ENCODE measurements at places on chromosomes 7 and 10. TPM values are rescaled to one million over a fixed set of nuclear protein-coding genes. Genes with fewer than 3 reads are reported as not detected.

SDK1 gene
- total RNA-seq, result 6.1 TPM

PILRA gene
- total RNA-seq, result 3.4 TPM

DNA sequence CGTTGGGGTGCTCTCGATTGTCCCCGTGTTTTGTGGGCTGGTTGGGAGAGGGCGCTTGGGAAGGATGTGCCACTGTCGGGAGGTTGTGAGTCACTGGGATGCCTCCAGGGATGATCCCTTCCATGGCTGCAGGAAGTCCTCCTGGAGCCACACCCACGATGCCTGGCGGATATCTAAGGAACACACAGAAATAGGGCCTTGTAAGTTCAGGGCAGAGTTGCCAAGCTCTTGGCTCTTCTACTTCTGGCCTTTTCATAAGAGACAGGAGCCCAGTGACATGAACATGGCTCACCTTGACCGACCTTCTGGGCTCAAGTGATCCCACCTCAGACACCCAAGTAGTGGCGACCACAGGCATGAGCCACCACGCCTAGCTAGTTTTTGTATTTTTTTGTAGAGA is 47.6 kb downstream of the ZRANB1 start:
- H3K4me1 ChIP-seq, result no peaks in the 10 kb centered on the region
- no peaks in the 10 kb centered on the region for H3K27me3 ChIP-seq
- DNase-seq, result no peak
- peaks cover 7% of the 10 kb centered on the region for H3K36me3 ChIP-seq
- H3K4me3 ChIP-seq, result no peak overlapping the region
- H3K27ac ChIP-seq, result peak overlapping the region; percentile 74

DNA sequence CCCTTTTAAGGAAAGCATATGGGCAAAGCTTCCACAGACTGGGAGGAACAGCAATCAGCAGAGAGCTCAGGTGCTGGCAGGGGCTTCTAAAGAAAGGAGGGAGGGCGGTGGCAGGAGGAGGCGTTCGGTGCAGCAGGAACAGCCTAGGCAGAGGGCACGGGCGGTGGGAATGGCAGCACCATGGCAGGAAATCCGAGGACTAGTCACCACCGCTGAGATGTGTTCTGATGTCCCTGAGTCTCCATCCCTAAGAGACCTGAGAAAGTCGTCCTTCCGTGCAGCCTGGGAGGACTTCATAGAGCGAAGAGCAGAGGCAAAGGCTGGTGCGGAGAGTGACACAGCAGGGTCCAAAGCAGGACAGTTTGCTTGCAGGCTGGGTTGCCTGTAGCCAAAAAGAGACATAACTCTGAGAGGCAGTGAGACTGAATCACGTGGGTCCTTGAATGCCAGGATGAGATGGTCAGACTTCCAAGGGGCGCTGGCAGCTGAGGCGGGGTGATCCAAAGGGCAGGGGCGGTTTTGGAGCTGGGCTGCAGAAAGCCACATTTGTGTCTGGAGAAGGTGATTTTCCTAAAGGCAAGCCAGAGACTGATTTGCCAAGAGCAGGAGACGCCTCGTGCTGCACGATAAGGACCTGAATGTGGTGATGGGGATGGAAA is 35.8 kb upstream of the GRID1 start:
- DNase-seq, result no peak
- H3K36me3 ChIP-seq, result no peaks in the 10 kb centered on the region
- peak overlapping the region; percentile 88 for H3K4me3 ChIP-seq
- H3K27ac ChIP-seq, result no peak overlapping the region

DNA sequence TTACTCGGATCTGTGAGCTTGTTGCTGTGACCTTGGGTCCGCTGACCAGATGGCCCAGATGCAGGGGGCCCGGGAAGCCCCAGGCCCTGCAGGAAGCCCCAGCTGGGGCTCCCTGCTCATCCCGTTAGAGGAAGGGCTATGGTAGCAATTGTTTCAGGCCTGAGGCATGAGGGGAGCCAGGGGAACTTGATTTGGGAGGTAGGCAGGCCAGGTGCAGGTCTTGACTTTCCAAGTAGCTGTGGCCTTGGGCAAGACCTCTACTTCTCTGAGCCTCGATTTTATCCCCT is 55.0 kb upstream of the CXCL12 start:
- H3K27ac ChIP-seq, result no peak overlapping the region
